ENCODE measurements at places on chromosomes 2 and 18.

GRCh38 chr2:15772086-15772595, 168.2 kb upstream of the MYCN start:
- DNase-seq = no peak

DNA sequence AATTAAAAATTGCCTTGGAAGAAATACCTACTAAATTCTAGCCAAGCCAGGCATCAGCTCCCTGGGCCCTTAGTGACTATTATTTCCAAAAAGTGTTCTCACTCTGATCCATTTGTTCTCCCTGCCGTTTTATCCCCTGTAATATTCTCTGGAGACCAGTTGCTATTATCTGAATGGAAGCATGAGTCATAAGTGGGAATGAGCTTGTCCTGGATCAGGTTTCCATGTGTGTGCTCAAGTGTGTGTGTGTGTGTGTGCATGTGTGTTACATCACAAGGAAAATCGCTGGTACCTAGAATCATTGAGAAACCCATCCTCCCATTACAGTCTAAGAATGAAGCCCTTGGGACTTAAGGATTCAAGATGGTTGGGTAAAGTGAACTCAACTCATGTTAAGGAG, 130.3 kb upstream of the CXCR4 start:
- no peak for DNase-seq

- no peak for DNase-seq
Measured at GRCh38 chr2:110847651-110848050, 115.3 kb downstream of the ACOXL start.

- no peak for DNase-seq
Measured at GRCh38 chr2:189791338-189792042, 7.2 kb downstream of the PMS1 start.

DNA sequence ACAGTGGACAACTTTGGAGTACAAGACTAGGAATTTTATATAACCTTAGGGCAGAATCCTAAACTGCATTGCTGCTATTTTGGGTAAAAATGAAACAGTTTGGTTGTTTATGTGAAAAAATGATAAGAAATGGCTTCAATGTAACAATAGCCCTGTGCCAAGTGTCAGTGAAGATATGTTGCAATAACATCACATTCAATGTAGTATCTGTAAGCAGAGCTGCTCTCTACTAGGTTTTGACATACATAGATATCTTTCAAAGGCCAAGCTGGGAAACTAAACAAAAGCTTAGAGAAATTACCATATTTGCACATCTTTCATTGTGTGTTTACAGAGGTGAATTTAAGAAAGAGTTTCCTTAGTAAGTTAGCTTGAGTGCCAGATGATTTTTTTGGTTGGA, 135.0 kb upstream of the DOK6 start:
- DNase-seq = no peak

DNA sequence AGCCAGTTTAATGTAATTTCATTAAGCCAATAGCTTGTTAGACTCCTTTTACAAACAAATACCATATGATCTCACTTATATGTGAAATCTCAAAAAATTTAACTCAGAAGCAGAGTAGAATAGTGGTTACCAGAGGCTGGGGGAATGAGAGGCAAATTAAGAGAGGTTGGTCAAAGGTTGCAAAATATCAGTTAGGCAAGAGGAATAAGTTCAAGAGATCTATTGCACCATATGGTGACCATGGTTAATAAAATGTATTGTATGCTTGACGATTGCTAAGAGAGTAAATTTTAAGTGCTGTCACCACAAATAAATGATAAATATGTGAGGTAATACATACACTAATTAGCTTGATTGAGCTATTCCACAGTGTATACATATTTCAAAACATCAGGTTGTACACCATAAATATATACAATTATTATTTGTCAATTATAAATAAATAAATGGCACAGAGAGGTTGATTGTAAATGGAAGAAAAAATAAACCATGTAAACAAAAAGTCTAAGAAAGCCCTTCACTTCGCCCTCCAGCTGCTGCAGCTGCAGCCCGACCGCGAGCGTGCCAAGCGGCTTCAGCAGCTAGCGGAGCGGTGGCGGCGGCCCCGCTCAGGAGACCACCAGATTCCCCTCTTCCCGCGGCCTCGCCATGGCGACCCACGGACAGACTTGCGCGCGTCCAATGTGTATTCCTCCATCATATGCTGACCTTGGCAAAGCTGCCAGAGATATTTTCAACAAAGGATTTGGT, 23.0 kb upstream of the ACTR2 start:
- DNase-seq = no peak

- DNase-seq = no peak
Measured at GRCh38 chr2:181394741-181395437, 62.3 kb upstream of the ITGA4 start.

DNA sequence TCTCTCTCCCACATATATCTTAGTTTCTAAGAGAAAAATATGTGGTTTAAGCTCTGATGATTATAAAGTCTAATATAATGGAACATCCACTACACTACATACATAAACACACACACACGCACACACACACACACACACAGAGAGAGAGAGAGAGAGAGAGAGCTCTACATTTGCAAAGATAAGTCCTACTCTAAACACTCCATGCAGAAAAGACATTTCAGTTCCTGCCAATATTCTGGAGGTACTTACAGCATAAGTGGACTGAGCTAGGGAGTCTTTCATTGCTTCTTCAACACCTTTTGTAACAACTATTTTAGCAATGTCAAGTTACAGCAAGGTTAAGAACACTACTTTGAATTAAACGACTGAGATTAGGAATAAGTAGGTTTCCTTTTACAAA, 80.1 kb downstream of the FIGN start:
- DNase-seq = no peak

Data from germinal center (tissue), 1 donor.